Frontal cortex (tissue), 4 donors: ENCODE measurements at places on chromosomes 3 and 15. TPM values are rescaled to one million over a fixed set of nuclear protein-coding genes. Genes with fewer than 3 reads are reported as not detected.

DNA sequence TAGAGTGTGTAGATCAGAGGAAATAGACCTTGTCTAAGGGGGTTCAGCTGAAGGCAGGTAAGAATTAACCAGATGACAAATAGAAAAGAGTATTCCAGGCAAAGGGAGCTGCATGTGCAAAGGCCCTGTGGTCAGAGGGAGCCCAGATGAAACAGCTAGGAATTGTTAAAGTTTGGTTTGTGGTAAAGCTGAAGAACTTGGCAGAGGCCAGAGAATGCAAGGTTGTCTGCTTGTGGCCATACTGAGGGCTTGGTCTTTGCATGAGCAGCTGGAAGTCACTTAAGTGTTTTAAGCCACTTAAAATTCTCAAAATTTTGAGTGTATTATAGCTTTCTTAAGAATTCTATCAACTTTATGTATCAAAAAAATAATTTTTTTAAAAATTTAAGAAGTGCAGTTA, 116.5 kb downstream of the NEK10 start:
- no peak for DNase-seq

DNA sequence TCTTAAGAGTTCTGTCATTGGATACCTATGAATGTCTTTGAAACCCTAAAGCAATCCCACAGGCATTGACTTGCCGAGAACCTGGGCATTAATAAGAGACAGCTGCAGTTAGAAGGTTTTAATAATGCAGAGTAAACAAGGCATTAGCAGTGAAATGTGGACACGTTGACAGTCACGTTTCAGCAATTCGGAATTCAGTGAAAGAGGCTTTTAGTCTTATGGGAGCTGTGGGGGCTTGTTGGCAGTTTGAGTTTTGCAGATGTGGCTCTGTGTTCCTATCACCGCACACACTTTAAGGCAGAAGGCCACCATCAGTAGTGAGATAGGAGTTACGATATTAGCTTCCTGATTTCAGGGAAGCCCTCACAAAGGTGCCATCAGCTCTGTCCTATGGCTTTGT, 145.2 kb upstream of the NUDT16 start:
- no peak for DNase-seq

The GALNT15 gene
- 2.0 TPM for total RNA-seq

GRCh38 chr3:107240183-107241091, 136.8 kb upstream of the CCDC54 start:
- peak; percentile 74 for DNase-seq

The RTP1 gene
- 0.41 TPM for total RNA-seq

- DNase-seq = no peak
Observed at GRCh38 chr3:32177702-32178198, 60.7 kb upstream of the CMTM8 start.
